ENCODE measurements at places on chromosomes 1 and 21.

DNA sequence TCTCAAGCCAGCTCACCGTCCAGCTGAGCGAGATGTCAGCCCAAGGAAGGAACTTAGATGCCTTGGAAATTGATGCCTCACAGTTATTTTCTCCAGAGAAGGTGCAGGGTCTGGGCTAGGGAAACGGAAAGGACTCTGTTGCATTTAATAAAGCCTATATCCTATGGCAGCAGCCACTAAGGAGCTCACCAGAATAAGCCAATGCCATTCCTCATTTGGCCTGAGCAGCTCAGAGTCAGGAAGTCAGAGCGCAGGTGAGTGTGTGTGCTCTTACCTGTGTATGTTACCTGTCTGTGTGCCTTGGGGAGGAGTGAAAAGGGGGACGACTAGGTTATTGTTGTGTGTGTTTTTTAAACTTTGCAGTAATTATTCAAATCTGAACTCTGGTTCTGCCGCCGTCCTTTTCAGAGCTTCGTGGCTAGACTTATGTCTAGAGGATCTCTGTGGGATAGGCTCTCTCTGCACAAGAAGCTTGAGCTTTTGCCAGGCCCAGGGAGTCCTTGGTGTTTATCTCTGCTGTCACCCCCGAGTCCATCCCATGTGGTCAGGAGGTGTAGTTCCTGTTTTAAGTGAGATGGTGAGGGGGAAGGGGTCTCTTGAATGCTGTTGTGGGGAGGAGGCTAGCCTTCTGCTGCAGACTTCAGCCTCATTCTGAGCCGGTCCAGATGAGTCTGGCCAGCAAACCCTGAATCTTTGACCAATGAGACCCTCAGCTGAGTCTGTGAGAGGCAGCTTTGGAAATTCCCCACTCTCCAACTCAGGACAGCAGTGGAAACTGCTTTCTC is 2.4 kb downstream of the TMCC2 start:
- DNase-seq, result no peak

DNA sequence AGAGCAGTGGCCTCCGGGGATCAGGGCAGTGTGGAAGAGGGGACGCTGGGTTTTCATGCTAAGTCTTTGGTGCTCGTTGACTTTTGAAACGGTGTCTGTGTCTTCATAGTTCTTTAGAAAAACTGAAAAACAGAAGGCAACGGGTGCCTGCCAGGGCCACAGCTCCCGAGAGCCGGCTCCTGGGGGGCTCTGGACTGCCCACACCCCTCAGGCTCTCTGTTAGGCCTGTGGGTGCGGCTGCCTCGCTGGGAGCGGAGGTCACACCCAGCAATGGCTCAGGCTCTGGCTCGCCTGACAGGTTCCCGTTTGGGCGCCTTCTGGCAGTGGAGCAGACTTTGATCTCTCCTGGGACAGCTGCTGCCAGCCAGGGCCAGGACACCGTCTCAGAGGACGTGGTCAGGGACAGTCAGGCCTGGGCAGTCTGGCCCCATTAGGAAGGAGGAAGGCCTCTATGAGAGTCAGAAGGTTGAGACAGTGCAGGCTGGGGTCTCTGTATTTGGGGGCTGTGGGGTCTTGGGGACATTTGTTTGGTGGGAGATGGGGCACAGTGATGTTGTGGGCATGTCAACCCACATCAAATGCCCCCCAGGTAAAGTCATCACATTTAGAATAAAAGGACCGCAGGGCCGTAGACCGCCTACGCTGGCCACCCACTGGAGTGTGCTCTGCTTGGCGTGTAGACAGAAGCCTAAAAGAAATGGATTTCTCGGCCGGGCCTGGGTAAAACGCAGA is 5.6 kb downstream of the ARHGEF16 start:
- no peak for DNase-seq

GRCh38 chr1:14724246-14724645 is 125.8 kb downstream of the KAZN start:
- DNase-seq, result no peak

DNA sequence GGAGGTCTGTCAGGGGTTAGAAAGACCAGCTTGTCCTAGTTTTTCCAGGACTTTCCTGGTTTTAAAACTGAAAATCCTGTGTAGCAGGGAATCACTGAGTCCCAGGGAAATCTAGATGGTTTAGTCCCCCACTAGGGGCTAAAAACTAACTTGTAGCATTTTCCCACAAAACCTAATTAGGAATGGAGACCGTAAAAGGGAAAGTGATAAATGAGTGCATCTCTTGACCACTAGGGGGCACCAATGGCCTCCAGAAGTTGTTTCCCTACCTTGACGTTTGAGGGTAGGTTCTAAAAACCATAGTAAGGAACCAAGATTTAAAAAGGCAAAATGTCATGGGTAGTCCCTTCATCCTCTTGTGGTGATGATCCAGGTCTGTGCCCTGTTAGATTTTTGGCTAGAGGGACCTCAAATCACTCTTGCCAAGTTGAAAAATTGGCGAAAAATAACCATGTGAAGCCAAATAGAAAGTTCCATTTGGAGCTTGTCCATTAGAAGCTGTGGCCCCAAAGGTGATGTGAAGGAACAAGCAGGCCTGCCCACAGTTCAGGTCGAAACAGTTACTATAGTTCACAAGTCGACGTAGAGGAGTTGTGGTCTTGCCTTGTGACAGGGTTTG is 24.5 kb downstream of the CLIC6 start:
- peak; percentile 53 for DNase-seq

- no peak for DNase-seq
These were observed 48.5 kb upstream of the OLIG2 start for GRCh38 chr21:32977216-32977615.

DNA sequence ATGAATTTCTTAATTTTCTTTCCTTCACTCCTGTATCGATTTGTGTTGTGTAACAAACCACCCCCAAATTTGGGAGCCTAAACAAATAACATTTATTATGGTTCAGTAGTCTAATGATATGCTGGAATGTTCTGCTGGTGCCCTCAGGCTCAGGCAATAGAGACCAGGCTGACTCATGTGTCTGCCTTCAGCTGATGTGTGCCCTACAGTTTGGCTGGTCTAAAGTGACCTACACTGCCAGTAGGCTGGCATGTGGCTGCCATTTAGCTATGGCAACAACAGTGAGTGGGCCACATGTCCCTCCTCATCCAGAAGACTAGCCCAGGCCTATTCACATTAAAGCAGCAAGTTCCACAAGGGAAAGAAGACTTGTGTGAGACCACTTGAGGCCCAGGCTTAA is 115.8 kb downstream of the PTPRC start:
- DNase-seq, result no peak

- no peak for DNase-seq
These were observed 181.9 kb downstream of the SPATA17 start for GRCh38 chr1:217813031-217813430.

DNA sequence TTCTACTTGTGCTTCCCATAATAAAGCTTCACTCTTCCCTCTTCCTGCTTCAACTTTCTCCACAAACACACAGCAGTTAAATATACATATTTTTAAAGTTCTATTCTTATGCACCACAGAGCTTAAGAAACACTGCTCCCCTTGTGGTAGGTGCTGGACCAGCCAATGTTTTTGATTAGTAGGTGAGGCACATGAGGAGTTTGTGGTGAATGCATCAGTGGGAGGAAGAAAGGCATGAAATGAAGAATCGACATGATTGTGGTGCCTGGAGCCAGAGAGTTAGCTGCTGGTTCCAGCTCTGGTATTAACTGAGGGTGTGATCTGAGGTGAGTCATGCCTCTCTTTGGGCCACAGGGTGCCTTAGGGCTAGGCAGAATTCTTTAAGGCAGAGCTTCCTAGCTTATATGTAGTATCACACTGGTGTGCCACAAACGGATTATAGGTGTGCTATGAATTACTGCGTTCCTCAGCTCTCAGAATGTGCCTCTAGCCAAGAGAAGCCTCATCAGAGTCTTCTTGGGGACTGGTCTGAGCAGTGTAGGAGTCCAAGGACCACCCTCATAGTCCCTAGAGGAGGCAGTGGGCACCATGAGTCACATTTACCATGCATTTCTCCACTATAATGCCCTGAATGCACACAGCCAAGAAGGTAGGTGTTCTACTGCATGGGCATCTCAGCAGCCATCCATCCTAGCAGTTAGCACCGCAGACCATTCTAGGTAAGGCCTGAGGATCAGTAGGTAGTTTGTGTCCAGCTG is 97.4 kb upstream of the SGIP1 start:
- peak; percentile 24 for DNase-seq

DNA sequence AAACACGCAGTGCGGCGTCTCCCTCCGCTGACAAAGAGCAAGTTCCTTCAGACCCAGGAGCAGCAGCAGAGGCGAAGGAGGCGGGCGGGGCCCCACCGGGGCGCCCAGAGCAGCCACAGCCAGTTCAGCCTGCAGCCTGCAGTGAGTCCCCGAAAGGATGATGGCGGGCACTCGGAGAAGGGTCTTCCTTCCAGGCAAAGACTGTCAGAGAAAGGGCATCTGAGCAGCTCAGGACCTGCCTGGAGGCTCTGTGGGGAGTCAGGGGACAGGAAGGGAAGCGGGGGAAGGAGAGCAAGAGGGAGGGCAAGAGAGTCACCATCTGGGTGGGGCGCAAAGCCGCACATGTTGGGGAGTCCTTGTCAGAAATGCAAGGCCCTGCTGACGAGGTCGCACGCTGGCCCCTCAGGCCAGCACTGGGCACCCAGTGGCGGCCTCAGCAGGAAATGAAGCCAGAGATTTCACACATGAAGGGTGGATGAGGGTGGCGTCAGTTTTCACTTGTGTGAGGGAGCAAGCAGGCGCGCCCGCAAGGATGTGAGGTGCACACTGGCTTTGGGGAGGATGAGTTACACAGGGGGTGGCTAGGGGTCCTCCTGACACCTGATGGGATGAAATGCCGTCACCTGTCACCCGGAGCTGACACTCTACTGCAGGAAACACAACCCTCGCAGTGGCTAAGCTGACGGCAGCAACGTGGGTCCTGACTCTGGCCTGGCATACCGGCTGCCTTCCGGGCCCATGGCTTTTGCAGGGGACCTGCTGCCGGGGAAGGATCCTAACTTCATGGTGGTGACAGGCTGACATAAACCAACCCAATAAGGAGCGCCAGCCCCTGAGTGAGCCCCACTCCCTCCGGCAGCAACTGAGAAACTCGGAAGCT is 6.6 kb downstream of the LRRC47 start:
- DNase-seq, result no peak

DNA sequence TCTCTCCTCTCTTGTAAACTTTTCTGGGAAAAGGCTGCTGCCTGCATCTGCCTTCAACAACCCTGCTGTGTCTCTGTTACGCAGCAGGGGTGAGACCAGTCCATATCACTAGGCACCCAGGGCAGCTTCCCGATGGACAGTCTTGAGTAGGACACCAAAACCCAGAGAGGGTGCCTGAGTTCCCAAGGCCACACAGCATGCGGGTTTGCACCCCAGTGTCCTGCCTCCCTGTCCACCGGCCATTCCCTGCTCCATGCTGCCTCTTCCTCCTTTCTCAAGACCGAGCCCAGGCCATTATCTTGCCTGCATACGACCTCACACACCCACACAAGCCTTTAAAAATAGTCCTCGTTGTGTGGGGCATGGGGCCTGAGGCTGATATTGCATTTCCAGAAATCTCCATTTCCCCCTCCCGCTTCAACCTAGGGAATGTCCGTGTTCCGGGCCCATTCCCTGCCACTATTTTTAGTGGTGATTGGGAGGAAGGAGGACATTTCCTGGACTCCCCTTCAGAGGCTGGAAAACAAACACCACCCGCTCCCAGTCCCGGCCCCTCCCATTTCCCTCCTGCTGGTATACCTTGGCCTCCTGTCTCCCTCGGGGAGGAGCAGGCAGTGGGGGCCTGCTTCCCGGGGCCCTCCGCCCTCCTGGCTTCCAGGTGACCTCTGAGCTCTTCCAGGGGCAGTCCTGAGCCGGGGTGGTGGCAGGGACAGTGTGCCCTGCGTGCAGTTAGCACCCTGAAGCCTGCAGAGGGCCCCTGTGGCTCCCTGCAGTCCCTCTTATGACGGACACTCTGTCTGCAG is 132.4 kb upstream of the TMEM51 start:
- DNase-seq, result no peak

DNA sequence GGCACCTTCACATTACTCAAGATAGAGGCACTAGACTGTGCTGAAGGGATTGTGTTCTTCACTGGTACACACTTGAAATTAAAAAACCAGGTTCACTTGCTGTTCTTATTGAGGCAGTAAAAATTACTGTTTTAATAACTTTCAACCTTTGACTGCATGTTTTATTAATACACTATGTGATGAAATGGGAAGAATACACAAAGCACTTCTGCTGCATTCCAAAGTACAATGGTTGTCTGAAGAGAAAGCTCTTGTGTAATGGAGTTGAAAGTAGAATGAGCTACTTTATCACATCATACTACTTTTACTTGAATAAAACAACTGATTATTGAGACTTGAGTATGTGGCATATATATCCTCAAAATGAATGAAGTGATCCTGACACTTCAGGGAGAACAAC is 49.7 kb downstream of the LRRC8C start:
- DNase-seq, result no peak

GRCh38 chr1:169894424-169895145 is 889 bp upstream of the SCYL3 start:
- DNase-seq, result no peak

DNA sequence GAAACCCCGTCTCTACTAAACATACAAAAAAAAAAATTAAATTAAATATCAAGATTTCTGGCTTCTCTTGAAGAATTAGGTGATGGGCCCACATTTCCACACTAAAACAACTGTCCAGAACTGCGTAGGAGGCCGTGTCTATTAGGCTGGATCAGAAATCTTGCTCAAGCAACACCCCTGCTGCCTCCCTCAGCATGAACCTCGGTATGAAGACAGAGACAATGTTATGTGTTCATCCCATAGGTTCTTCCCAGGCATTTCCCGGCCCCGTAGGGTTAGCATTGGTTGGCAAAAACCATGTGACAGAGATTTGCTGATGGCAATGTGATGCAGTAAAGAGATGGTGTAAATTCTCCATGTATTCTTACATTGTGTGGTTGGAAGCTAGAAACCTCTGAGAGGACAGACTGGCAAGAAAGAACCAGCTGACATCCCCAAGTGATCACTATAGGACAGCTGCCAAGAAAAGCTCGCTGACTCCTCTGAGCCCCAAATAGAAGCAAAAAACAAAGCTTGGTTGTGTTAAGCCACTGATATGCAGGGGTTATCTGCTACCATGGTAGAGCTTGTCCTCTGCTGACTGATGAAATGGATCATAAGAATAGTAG is 34.5 kb downstream of the EBNA1BP2 start:
- DNase-seq, result no peak

- DNase-seq, result peak; percentile 39
These were observed at the start of gene WNT2B for GRCh38 chr1:112508278-112509004. Gene WNT2B, plus strand, starts transcription at chr1:112508965. Its CDS starts 298 bp downstream, at chr1:112509263.

DNA sequence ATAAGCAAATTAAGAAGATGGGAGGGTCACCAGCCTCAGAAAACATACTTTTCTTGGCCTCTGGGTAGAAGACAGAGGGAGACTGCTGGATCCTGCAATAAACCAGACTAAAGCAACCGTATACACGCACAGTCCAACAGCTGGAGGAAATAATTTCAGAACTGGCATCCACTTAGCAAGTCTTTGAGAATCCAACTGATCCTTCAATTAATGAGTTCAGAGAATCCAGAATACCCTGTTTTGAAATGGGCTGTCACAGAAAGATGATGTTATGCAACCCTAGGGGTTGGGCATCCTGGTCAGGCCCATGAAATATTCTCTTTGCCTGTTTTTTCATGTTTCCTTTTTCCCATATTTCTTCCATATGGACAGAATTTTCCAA is 134.0 kb upstream of the MAGI3 start:
- no peak for DNase-seq

- peak; percentile 57 for DNase-seq
These were observed 7.0 kb upstream of the CTSE start for GRCh38 chr1:206030714-206031113.

Data from stimulated activated naive CD4-positive, alpha-beta T cell (primary cell).